ENCODE measurements at places on chromosomes 7 and 10.

DNA sequence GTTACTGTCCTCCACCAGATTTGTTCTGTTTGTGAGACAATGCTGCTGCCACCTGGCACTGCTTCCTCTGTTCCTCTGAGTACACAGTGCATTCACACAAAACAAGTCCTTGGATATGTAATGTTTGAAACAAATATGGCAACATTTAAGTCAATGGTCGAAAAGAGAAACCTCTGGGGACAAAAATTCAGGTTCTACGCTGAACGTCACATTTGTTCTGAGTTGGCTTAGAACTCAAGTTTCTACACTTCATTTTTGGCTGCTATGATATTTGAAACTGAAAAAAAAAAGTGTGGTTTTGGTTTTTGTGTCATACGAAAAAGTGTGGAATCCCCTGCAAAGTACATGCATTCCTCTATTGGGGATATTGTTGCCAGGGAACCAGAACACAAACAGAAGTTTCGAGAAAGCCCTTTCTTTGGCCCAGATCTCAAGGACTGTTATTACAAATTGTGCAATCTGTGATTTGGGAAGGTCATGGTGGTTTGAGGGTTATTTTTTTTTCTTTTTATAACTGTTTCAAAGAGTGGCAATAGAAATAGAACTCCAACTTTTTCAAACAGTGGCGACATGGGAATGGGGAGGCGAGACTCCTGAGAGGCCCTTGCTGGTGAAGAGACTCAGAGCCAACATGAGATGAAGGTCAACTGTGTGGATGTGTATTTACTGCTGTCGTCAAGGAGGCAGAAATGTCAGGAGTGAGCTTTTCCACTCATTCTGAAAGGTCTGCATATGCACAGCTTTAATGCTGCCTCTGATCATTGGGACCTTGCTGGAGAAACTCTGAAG lies 127.5 kb downstream of the CUBN start:
- DNase-seq, result no peak

- no peak for DNase-seq
Observed at GRCh38 chr10:44936314-44936975, 23.2 kb upstream of the RASSF4 start.

- DNase-seq, result no peak
Observed at GRCh38 chr7:125651823-125652528, 722.4 kb upstream of the POT1 start.

DNA sequence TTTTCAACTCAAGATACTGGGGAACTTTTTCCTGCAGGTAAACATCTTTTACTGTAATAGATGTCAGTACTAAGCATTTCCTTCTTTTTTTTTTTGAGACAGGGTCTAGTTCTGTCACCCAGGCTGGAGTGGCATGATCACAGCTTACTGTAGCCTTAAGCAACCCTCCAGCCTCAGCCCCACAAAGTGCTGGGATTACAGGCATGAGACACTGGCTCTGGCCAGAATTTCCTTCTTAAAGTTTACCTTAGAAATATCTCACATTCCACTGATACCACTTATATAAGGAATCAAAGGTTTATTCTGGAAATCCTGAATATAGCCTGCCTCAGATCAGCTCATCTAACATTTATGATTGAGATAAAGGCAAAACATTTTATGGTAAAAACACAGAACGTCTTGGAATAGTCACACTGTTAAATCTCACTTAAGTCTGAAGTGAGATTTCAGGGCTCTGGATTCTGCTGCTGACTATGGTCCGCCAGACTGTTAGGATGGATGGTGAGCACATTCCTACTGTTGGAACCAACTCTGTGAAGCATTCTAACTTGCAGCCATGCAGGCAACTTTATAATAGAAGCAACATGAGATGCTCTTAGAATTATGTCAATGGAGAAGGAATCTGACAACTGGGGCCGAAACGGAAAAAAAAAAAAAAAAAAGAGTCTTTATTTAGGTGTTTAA lies 151.9 kb downstream of the ZMYND11 start:
- DNase-seq, result no peak

DNA sequence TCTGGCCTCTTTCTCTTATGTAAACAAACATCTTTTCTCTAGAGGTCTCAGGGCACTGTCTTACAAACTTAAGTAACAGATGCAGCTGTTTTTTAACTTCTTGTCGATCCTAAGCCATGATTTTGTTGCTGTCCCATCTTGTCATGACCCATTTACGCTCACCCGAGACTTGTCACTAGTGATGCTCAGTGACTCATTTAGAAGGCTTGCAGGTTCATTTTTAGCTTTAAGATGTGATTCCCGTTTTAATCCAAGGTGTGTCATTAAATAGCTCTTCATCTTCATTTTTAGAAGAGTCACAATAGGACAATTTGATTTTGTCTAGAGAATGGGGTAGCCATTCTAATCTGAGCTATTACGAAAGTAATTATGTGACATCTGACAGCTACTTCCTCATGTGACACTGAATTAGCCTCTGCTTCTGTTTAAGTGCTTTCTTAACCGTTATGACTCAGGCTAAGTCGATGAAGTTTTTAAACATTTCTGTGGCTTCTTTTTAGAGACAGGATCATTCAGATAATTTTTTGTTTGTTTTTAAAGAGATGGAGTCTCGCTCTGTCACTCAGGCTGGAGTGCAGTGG lies 42.7 kb downstream of the SPDYE5 start:
- DNase-seq, result peak; percentile 65

GRCh38 chr10:78700413-78700812 lies 368.4 kb upstream of the ZMIZ1 start:
- DNase-seq, result no peak

DNA sequence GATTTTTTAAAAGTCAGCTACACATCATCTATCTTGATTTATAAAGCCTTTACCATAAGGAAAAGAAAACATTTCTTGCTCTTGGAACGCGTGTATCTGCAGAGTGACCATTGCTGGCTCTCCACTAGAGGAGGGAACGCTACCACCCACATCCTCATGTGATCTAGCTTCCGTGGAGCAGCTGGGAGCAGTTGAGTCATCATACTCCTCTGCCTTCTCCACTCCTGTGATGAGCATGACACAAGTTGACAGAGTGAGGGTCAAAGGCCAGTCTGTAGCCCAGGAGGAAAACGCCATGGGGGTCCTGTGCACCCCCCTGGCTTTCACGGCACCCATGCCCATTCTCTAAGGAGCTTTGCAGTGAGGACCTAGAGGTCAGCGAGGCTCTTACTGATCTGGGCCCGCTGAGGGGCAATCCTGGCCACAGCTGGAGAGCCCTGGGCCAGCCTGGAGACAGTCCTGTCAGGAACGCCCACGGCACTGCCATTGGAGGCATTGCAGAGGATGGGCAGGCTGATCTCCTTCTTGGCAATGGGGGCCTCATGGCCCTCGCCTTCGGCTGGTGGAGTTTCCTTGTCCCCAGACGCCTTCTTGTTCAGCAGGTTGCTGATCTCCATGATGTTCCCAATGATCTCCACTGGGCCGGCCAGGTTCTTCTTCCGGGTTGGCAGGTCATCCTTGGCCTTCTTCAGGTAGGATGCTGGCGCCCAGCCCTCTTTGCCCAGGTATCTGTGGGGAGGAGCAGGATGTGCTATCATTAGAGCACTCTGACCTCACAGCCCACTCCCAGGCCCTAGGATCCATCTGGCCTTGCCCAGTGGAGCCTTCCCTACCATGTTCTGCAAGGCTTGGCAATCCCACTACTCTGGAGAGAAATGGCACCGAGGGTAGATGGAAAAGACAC lies 119.2 kb downstream of the NEURL1 start:
- DNase-seq, result no peak

GRCh38 chr7:123771846-123772245 lies 23.0 kb upstream of the WASL start:
- no peak for DNase-seq

GRCh38 chr10:63703113-63703670 lies 182.0 kb downstream of the REEP3 start:
- peak; percentile 94 for DNase-seq

- no peak for DNase-seq
Observed at GRCh38 chr10:77524281-77524711, 113.3 kb downstream of the KCNMA1 start.

DNA sequence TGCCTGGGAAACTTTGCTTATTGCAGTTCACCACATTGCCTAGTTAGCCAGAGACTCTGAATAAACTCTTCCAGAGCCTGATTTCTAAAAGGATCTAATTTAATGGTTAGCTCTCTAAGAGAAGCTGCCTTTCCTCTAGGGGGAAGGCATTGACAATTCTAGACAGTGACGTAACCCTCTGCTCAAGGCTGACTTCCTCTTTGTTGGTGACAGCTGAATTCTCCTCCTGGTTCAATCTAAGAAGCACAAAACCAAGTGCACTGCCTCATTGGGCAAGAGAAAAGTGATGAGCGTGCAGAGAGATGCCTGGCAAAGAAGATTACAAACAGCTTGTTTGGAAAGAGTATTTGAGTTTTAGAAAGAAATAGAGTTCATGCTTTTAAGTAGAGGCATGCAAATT lies 102.7 kb downstream of the MACC1 start:
- peak; percentile 45 for DNase-seq

- DNase-seq, result no peak
Observed at GRCh38 chr10:128098631-128099030, 27.6 kb downstream of the MKI67 start.

- peak; percentile 9 for DNase-seq
Observed at GRCh38 chr10:30637881-30638467, 8.4 kb upstream of the LYZL2 start.

DNA sequence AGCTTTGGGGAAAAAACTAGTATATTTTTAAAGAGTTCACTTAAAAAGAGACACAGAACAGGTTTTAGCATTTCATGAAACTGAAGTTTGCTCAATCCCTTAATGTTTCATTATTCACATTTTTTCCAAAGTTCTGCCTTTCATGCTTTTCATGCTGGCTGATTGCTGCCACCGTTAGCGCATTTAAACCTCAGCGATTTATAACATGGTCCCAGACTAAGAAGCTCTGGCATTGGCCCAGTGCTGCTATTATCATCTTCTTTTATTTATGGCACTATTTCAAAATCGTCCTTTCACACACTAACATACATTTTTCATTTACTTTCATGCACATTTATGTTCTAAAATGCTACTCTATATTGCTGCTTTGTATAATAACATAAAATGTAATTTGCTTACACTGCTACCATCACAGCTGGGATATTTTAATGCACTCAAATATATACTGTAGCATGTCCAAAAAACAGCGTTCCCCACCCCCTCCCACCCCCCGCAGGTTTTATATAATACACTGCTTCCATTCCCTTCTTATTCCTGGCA lies 141.9 kb downstream of the MPP7 start:
- DNase-seq, result no peak

GRCh38 chr10:30763918-30764317 lies 134.4 kb upstream of the LYZL2 start:
- DNase-seq, result no peak

DNA sequence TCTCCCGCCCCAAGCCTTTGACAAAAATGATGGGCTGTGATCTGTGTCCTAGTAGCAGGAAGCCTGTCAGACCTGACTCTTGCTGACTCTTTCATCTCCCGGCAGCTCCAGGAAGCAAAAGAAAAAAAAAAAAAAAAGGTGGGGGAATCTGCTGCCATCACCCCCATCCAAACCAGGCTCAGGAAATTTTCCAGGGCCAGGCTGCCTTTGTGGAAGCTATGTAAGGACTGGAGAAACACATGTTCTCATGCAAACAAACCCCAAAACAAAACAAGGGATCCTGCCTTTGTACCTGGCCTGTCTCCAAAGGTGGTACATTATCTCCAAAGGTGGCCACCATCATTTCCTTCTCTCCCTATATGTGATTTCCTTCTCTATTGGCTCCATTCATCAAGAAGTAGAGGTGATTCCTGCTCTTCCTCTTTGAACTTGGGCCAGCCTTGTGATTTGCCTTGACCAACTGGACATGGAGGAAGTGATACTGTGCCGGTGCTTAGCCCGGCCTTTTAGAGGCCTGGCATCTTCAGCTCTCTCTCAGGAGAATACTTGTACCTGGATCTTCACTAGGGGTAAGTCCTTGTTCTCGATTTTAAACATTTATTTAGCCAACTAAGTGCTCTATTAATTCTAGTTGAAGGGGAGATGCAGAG lies 192.2 kb upstream of the SVIL start:
- no peak for DNase-seq

GRCh38 chr10:27158421-27158820 lies 3.3 kb downstream of the MASTL start:
- no peak for DNase-seq

GRCh38 chr10:78727728-78728127 lies 341.0 kb upstream of the ZMIZ1 start:
- no peak for DNase-seq

DNA sequence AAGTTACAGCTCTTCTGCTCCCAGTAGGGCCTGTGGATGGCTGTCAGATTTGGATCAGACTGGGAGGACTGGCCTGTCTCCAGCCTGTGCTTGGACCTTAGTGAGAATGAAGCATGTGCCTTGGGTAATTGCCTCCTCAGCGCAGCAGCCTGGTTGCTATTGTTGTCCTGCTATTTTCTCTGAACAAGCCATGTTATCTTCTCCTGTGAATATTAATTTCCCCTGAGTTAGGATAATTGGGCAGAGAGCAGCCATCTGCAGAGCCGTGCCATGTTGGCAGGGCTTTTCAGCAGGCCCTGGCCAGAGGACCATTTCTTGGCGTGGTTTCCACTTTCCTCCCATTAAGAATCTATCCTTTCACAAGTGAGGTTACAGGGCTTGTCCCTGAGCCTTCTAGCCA lies 497.3 kb downstream of the SORCS3 start:
- no peak for DNase-seq

GRCh38 chr7:37977243-37977642 lies 56.8 kb downstream of the EPDR1 start:
- DNase-seq, result no peak

DNA sequence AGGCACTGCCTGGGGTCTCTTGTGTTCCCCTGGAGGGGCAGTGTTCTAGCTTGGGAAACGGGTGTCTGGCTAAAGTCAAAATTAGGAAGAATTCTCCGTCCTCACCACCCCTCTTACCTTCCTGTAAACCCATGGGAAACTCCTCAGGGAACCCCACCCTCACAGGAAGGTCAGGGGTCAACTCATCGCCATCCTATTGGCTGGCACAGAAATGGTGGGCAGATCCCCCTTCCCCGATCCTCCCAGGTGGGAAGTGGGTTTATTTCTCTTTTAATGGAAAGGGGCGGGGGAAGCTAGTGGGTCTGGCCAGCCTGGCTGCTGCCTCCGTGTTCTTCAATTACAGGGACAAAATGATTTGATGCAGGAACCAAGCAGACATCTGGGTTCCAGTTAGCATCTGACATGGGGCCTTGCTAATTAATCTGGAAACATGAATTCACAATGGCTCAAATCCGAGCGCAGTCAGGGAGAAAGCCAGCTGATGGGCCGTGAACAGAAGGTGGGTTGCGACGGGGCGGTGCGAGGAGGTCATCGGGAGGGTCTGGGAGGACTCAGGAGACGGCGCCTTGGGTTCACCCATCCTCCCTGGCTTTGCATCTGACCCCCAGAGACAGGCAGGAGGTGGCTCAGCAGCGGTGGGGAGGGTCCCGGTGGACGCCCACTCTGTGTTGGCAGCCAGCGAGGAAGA lies 66.6 kb downstream of the SLIT1 start:
- no peak for DNase-seq

- DNase-seq, result no peak
Observed at GRCh38 chr10:3906511-3907111, 121.6 kb upstream of the KLF6 start.

Data from SIG-M5 (cell line).